Activated effector memory CD4-positive, alpha-beta T cell treated with Interleukin-2 at 50 U/mL for 16 hours (primary cell): ENCODE measurements at places on chromosomes 2 and 18.

DNA sequence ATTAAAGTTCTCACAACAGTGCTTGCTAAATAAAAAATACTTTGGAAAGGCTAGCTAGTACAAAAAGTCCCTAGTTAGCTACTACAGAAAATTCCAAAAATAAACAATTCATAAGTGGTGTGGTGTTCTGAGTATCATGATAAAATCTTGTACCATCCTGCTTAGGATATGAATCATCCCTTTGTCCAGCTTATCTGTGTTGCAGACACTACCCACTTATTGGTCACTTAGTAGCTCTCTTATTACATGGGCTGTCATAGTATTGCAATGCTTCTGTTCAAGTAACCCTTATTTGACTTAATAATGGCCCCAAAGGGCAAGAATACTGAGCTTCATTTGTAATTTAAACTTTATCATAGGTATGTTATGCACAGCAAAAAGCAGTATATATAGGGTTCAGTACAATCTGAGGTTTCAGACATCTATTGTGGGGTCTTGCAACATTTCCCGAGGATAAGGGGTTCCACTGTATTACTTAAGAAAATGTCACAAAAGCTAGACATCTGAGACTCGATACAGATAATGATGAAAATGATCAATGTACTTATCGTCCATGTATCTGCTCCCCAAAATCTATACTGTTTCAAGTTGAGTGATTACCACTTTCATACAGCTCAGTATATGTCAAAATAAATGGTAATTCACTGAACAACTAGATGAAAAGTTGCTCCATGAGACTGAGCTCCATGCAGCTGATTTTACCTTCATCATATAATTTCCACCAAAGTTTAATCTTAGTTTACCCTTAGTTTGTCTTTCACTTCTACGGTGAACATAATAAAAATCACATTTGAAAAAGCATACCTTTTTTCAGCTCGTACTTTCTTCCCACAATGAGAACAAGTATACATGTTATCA lies 93.8 kb downstream of the C2orf74 start:
- no peak for DNase-seq

GRCh38 chr2:27071990-27072830 lies 756 bp upstream of the OST4 start:
- no peak for DNase-seq

DNA sequence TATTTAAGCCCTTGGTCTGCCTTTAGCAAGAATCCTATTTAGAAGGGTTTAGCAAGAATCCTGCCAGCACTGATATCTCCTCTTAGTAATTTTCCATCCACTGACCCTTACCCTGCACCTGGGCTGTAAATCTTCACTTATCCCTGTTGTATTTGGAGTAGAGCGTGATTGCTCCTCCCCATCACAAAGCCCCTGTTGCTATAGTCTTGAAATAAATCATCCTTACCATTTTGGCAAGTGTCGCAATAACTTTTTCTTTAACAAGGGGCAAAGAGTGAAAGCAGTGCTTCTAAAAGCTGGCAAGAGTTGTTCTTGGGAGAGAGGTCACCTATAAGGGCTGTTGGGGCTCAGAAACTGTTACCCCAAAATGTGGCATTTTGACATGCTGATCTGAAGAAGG lies 3.7 kb upstream of the SCTR start:
- DNase-seq, result no peak

DNA sequence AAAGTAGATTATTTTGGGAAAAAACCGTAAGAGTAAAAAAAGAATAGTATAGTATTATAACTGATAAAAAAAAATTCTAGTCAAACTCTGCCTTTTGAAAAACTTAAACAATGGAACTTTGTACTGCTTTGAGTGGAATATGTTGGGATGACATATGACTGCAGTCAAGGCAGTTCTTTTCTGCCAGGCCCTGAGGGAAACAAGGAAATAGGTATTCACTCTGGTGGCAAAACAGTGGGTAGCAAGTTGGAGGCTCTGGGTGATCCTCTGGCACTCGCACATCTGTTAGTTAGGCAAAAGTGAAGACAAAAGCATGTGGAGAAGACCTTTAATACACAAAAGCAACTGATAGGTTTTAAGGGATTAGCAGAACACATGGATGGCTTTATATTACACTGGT lies 102.2 kb downstream of the ARHGEF33 start:
- no peak for DNase-seq
